ENCODE measurements at places on chromosomes 16 and 17.

DNA sequence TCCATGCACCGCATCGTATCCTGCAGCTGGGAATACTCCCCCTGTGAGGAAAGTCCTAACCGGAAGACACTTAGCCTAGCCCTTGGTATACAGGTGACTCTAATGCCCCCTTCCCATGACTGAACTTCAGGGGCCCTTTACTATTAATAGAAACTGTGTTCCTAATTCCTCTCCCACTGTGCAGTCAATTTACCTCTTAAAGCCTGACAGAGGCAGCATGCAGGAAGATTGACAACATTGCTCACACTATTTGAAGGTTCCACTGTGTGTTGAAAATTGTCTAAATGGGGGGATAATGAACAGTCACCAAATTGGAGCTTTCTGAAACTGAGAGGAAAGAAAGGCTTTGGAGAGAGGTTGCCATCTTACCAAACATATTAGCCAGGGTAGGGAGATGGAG is 222.6 kb downstream of the SHISA9 start:
- DNase-seq, result no peak

- no peak for DNase-seq
These were observed 1.2 kb downstream of the CDT1 start for GRCh38 chr16:88804552-88805339.

DNA sequence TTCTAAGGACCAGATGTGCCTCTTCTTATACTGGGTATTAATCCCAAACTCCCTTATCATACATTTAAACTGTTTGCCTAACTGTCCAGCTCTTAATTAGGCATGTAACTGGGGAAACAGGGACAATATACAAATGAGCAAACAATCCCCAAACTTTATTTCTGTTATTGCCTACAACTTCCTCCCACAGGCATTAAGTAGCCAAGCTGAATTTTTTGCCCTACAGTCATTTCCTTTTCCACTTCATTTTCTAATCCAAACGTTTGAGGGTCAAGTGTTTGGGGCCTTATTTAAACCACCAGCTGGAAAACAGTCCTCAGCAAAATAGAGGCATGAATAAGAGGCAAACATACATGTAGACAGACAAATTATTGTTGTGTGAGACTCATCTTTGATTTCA is 77.4 kb upstream of the CCL2 start:
- DNase-seq, result peak; percentile 80

DNA sequence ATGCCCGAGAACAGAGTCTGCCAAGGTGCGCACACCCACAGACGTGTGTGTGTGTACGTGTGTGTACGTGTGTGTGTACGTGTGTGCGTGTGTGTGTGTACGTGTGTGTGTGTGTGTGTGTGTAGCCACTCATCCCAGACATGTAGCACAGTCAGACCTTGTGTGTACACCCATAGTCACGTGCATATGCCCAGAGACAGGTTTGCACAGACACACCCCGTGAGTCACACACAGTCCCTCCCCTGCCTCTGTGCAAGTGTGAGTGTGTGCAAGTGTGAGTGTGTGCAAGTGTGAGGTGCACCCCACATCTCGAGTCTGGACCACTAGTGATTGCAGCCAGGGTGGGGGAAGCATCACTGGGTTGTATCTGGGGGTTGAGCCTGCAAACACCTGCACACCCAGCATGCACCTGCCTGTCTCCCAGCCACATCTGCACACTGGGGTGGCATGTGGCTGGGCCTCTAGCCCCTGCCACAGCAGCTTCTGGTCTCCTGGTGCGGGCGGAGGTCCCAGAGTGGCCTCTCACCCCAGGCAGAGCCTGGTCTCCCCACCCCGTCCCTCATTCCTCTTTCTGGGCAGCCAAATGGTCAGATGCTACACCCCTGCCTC is 23.6 kb downstream of the BAHCC1 start:
- no peak for DNase-seq

DNA sequence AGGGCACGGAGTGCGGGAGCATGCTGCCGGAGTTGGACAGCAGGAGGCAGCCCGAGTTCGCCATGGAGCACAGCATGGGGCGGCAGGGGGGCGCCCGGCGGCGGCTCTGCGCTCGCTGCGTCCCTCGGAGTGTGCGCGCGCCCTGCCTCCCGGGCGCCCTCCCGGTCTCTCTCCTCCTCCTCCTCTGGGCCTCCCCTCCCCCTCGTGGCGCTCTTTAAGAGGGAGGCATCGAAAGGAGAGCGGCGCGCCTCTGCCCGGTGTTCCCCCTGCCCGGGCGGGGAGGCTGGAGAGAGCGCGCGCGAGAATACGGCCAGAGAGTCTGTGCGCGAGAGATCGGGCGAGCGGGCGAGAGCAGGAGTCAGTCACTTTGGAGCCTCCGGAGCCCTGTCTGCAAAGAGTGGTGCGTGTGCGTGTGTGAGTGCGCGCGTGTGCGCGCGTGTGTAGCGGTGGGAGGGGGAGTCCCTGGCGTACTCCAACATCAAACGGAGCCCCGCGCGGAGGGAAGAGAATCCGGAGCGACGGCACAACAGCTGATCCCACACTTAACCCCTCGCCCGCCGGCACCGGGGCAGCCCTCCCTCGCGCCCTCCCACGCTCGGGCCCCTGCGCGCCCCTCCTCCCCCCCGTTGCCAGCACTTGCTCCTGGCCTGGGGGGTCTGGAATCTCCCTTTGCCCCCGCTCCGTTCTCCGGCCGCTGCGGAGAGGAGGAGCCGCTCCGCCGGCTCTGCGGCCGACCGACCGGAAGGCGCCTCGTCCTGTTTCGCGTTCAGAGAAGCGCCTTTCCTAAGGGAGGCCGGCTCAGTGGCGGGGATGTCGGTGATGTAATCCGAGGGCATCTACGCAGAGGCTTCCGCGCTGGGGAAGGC is 108.9 kb downstream of the ENGASE start:
- DNase-seq, result peak; percentile 44

GRCh38 chr16:10641953-10642949 is 52.5 kb downstream of the TEKT5 start:
- no peak for DNase-seq

DNA sequence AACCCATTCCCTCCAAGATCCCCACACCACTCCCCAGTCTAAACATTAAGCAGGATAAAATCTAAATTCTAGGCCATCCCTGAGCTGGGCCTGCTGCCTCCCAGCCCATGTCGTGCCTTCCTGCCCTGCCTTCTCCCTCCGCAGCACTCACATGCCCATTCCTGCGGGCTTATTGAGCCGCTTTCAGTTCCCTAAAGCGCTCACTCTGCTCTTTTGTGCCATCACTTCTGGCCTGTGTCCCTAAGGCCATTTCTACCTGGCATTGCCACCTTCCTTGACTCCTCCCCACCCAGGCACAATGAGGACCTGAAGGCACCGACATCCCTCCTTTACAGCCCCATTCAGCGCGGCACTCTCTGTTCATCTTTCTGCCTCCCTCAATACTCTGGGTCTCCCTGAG is 13.0 kb upstream of the RAB5C start:
- DNase-seq, result no peak

DNA sequence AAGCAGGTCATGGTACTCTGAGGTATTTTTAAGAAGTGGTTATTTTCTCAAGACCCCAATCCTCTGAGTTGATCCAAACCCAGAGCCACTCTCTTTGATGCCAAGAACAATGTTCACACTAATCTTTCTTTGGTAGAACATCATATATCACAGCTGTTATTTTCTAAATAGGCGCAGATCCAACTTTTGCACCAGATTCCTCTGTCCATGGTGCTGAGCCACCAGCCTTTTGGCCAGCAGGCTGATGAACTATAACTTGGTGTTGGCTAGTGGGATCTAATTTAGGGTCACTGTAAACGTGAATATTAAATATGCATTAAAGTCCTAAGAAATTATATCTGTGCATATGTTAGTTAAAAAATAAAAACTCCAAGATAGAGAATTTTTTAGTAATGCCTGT is 7.0 kb upstream of the ZKSCAN2 start:
- DNase-seq, result peak; percentile 9

- peak; percentile 90 for DNase-seq
These were observed 658 bp downstream of the TNFRSF12A start for GRCh38 chr16:3020604-3021448.

GRCh38 chr16:87166321-87166720 is 150.9 kb downstream of the C16orf95 start:
- no peak for DNase-seq

DNA sequence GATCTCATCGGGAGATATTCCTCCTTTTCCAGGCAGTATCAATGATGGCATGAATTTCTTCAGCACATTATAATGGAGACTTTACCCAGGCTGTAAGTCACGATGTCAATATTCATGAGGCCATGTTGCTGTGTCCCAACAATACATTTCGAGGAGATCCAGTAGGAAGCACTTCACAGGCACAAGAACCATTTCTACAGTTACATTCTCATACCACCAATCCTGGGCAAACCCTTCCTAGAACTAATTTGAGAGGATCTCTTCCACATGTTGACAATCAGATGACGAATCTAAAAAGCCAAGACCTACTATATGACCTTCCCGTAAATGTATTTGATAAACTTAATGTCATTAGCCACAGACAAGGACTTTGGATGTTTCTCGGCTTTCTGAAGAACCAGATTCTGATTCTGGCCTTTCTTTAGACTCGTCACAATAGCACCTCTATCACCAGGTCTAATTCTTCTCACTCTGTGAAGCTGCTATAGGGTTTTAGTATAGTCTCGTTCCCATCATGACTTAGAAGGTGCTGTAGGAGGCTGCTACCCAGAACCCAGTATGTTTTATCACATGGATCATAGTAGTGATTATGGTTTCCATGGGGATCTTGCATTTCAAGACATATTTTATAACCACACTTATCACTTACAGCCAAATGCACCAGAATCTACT is 40.2 kb downstream of the C16orf87 start:
- DNase-seq, result no peak

DNA sequence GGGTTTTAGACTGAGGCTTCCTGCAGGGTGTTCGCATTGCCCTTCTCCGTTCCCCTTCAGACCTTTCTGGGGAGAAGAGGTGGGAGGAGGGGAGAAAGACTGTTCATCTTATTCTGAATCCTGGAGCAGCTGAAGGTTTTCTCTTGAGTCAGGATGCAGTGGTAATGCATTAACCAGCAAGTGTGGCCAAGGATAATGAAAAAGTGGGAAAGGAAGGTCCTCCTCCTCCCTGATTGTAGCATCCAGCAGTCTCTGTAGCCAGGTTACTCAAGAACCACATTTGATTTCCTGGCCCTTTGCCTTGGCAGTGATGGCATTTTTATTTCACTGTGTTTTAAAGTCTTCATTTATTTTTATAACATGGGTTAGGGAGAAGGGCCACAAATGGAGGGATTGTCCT is 59.1 kb downstream of the CYLD start:
- no peak for DNase-seq

GRCh38 chr17:75110234-75110937 is 617 bp downstream of the ARMC7 start:
- no peak for DNase-seq
